Mesothelial cell of epicardium (in vitro differentiated cells): ENCODE measurements at places on chromosomes 2 and 18. TPM values are rescaled to one million over a fixed set of nuclear protein-coding genes. Genes with fewer than 3 reads are reported as not detected.

The FIGLA gene
- total RNA-seq = not detected in 3 replicates

The CXCR2 gene
- total RNA-seq = 0.31 to 0.83 TPM (median 0.32 TPM) in 3 replicates

The COL4A4 gene
- total RNA-seq = 0.11 to 0.18 TPM (median 0.11 TPM) in 3 replicates

The RAD51AP2 gene
- 0.13 to 0.18 TPM (median 0.16 TPM) in 3 replicates for total RNA-seq

The GLI2 gene
- total RNA-seq = 65.3 to 67.0 TPM (median 65.6 TPM) in 3 replicates

- no peaks in the 10 kb centered on the region for H3K27me3 ChIP-seq
- DNase-seq = no peak
- no peak overlapping the region for H3K4me3 ChIP-seq
- H3K27ac ChIP-seq = no peak overlapping the region
- H3K4me1 ChIP-seq = no peaks in the 10 kb centered on the region
Measured at GRCh38 chr2:230640540-230641011, 72.1 kb upstream of the CAB39 start.

GRCh38 chr18:63319383-63320122, at the start of gene BCL2:
TSS of gene BCL2 (minus strand) at chr18:63319769.
- H3K36me3 ChIP-seq = no peaks in the 10 kb centered on the region
- H3K4me1 ChIP-seq = peaks cover 36% of the 10 kb centered on the region
- H3K27ac ChIP-seq = peak within 1 kb of the TSS; percentile 94
- peaks cover 26% of the 10 kb centered on the region for H3K27me3 ChIP-seq
- no peak for DNase-seq

DNA sequence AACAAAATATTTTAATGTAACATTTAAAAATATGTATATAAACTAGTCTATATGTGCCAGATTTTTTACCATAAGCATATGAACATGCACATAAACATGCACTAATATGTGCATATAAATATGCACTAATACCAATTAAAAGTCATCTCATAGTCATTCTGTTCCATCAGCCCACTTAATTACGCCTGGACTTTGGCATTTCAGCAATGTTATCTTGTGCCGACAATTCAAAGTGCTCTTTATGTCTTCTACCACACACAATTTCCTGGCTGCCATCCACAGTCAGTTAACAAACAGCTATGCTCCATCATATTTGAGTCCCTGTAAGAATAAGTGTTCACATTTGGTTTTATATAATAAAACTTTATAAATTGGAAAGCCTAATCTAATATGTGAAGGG, 92.6 kb upstream of the TSPYL6 start:
- no peak overlapping the region for H3K4me3 ChIP-seq
- H3K36me3 ChIP-seq = no peaks in the 10 kb centered on the region

GRCh38 chr2:88560619-88561307, 66.5 kb downstream of the EIF2AK3 start:
- DNase-seq = no peak
- no peaks in the 10 kb centered on the region for H3K27me3 ChIP-seq
- no peak overlapping the region for H3K4me3 ChIP-seq
- peaks cover 17% of the 10 kb centered on the region for H3K4me1 ChIP-seq
- H3K36me3 ChIP-seq = peaks cover 15% of the 10 kb centered on the region
- H3K27ac ChIP-seq = no peak overlapping the region

DNA sequence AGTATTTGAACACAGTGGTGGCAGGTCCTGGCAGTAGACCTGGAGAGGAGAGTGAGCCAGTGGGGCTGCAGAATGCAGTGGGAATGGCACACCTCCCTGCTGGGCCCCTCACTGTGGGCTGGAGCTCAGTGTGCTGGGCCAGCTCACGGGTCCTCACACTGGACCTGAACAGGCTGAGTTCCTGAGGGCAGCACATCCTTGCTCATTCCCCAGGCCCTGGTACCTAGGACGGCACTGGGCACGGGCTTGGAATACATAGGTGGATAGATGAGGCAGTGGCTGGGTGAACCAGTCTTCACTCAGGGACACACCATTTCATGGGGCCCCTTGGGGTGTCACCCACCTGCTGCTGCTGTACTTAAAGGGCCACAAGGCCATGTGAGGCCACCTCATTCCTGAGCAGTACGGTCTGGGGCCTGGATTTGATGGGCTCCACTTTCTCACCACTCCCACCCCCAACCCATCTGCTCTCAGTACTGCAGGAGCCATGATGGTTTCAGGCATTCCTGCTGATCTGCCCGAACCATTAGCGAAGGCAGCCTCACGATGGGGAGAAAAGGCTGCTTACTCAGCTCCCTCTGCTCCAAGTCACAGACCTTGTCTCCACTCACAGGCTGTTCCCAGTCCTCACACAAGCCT, 4.2 kb downstream of the TMEM177 start:
- no peaks in the 10 kb centered on the region for H3K27me3 ChIP-seq
- no peak for DNase-seq
- peaks cover 19% of the 10 kb centered on the region for H3K4me1 ChIP-seq
- peak overlapping the region; percentile 21 for H3K27ac ChIP-seq

DNA sequence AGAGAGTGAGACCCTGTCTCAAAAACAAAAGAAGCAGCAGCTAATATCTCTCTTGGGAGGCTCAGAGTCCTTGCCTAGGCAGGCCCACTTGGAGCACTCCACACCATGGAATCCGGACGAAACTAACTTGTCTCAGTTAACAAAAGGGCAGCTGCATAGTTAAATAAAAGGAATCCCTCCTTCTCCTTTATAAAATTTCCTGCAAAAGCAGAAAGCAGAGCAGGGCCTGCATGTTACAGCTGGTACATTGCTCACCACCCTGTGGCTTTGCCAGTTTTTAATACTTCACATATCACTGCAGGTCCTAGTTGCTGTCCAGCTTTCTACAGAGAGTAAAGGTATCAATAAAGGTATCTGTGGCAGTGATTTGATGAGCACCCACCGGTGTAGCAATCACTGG, 93.6 kb downstream of the ASAP2 start:
- H3K27ac ChIP-seq = peak overlapping the region; percentile 35
- DNase-seq = no peak
- no peak overlapping the region for H3K4me3 ChIP-seq
- H3K36me3 ChIP-seq = no peaks in the 10 kb centered on the region
- H3K4me1 ChIP-seq = peaks cover 12% of the 10 kb centered on the region

- no peaks in the 10 kb centered on the region for H3K36me3 ChIP-seq
- H3K4me3 ChIP-seq = no peak overlapping the region
Measured at GRCh38 chr18:35159782-35160181, 81.1 kb upstream of the ZNF397 start.

GRCh38 chr2:187105218-187105617, 256.2 kb upstream of the ZSWIM2 start:
- H3K27me3 ChIP-seq = peaks cover 9% of the 10 kb centered on the region
- no peak overlapping the region for H3K27ac ChIP-seq
- no peak overlapping the region for H3K4me3 ChIP-seq

DNA sequence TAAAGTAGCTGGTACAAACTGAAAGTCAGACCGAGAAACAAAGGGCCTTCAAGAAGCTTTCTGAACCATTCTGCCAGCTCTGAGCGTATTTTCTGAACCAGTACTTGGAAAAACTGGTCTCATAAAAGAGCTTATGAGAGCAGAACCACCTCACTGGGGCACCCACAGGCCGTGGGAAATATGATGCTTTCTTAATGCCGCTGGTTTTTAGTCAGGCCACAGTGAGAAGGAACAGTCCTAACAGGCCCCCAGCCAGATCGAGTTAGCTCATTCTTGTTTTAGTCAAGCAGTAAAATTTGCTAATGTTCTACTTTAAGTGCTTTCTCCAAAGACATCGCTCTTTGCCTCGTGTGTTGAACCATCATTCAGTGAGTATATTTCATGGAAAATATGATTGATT, 12.7 kb upstream of the NOSTRIN start:
- no peaks in the 10 kb centered on the region for H3K27me3 ChIP-seq
- no peaks in the 10 kb centered on the region for H3K4me1 ChIP-seq
- no peaks in the 10 kb centered on the region for H3K36me3 ChIP-seq
- no peak overlapping the region for H3K4me3 ChIP-seq
- no peak overlapping the region for H3K27ac ChIP-seq
